ENCODE measurements at places on chromosomes 4 and X.

DNA sequence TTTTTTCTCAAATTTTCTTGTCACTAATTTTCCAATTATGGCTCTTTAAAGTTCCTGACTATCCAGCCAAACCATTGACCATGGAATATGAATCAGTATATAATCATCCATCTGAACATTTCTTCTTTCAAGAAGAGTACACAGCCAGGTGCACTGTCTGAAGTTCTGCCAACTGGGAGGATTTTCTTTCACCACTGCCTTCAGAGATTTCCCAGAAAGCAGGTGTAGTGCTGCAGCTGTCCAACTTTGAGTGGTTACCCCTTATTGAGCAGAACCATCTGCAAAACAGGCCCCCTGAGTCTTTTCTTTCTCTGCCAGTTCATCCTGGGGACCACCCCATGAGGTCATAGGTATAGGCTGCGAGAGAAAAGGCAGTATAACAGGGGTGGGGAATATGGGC is 1213.2 kb downstream of the RAPGEF2 start:
- DNase-seq: no peak

GRCh38 chrX:44898411-44899221 is 25.6 kb downstream of the KDM6A start:
- DNase-seq: no peak

DNA sequence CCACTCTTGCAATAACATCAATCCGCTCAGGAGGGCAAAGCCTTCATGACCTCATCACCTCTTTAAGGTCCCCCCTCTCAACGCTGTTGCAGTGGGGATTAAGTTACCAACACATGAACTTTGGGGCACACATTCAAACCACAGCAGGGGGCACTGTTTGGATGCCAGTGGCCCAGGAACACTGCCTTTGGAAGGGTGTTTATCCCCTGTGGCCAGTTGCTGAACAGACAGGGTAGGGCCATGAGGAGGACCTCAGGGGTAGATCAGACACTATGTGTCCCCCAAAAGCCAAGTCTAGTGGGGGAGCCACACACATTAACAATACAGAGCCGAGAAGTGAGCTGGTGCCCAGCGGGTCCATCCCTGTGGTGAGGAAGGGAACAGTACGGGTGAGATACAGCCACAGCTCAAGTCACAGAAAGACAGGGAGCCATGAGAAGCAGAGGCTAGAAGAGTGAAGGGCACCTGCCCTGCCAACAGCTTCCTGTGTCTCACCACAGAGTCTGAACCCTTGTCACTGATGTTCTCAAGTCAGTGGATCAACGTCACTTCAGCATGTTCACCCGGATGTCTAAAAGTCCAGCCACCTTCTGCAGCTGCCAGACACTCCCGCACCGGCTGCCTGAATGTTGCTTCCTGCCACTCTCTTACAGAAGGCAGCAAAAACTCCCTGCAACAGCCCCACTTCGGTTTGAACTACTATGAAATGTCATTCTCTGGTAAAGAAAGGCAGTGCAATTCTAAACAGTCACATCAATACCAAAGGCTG is 19.9 kb upstream of the MXD4 start:
- DNase-seq: no peak

DNA sequence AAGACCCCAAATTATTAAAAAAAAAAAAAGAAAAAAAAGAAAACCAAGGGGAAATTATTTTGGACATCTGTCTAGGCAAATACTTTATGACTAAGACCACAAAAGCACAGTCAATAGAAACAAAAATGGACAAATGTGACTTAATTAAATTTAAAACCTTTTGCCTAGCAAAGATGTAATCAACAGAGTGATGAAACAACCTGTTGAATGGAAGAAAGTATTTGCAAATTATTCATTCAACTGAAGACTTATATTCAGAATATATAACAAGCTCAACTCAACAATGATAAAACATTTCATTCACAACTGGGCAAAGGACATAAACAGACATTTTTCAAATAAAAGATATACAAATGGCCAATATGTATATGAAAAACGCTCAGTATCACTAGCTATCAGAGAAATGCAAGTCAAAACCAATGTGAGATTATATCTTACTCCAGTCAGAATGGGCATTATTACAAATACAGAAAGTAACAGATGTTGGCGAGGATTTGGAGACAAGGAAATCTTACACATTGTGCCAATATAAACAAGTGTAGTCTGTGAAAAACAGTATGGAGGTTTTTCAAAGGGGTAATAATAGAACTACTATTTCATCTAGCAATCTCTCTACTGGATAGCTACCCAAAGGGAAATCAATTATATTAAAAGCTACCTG is 67.1 kb downstream of the FAAH2 start:
- DNase-seq: no peak

- no peak for DNase-seq
These were observed 75.2 kb upstream of the NUDT6 start for GRCh38 chr4:122997463-122998101.

GRCh38 chr4:7183161-7183560 is 9.2 kb upstream of the SORCS2 start:
- DNase-seq: no peak

- DNase-seq: no peak
These were observed 53.9 kb upstream of the RPS6KA3 start for GRCh38 chrX:20320461-20321159.
